8988T (cell line): ENCODE measurements at places on chromosomes 2 and 18.

DNA sequence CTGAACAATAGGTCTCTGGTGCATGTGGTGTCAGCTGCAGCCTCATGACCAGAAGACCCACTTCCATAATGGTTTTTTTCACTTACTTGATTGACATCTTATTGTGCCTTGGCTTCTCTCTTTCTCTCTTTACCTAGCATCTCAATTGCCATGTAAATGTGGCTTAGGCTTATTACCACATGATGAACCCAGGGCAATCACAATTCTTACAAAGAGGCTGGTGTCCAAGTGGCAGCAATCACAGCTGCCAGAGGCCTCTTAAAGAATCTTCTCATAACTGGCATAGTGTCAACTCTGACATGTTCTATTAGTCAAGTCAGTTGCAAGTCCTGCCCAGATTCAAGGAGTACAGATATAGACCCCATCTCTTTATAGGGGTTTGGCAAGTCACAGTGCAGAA lies 1224.8 kb downstream of the SUCLG1 start:
- no peak for DNase-seq

- DNase-seq: no peak
Observed at GRCh38 chr2:121247971-121248370, 37.0 kb downstream of the TFCP2L1 start.

DNA sequence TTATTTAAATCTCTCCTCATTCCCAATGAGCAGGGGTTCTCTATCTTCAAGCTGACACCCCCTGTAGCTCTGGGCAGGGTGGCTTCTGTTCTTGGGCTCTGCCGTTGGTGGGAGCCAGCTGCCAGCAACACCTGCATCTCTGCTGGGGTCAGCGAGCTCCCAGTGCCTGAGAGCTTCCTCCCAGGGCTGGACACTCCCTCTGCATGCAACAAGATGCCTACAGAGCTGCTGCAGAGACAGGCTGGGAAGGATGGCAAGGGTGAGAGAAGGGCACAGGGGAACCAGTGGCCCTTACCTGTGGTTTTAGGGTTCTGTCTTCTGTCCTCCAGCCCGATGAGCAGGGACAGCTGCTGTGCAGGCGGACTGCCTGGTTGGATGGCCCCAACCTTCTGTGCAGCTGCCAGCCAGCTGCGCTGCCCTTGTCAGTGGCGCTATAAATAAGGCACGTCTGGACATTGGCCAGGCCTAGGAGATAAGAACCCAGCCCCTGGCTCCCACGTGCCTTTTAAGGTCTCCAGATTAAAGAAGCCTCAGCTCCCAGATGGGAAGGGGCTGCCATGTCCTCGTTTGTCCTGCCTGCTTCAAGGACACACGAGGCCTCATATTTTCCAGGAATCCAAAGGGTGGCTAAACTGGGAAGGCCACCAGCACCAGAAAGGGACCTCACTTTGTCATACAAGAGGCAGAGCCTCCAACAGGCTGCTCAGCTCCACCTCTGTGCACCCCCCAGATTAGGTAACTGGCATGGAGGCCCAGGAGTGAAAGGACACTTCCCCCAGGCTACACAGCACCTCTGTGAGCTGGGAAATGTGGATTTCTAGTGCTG lies 39.5 kb upstream of the FHL2 start:
- no peak for DNase-seq

GRCh38 chr2:13056259-13056843 lies 339.6 kb downstream of the TRIB2 start:
- no peak for DNase-seq

GRCh38 chr2:23346781-23347180 lies 38.2 kb upstream of the KLHL29 start:
- DNase-seq: no peak

DNA sequence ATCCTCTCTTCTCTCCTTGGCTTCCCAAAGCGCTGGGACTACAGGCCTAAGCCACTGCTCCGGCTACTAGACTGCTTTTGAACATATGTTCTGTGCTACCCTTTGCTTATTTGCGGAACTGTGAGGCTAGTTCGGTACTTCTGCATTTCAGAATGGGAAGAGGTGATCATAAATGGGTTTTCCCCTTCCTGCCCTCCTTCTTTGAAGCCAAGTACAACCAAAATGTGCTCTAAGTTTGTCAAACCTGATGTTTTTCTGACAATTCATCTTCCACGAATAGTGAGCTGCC lies 1.7 kb upstream of the ESCO1 start:
- DNase-seq: no peak

DNA sequence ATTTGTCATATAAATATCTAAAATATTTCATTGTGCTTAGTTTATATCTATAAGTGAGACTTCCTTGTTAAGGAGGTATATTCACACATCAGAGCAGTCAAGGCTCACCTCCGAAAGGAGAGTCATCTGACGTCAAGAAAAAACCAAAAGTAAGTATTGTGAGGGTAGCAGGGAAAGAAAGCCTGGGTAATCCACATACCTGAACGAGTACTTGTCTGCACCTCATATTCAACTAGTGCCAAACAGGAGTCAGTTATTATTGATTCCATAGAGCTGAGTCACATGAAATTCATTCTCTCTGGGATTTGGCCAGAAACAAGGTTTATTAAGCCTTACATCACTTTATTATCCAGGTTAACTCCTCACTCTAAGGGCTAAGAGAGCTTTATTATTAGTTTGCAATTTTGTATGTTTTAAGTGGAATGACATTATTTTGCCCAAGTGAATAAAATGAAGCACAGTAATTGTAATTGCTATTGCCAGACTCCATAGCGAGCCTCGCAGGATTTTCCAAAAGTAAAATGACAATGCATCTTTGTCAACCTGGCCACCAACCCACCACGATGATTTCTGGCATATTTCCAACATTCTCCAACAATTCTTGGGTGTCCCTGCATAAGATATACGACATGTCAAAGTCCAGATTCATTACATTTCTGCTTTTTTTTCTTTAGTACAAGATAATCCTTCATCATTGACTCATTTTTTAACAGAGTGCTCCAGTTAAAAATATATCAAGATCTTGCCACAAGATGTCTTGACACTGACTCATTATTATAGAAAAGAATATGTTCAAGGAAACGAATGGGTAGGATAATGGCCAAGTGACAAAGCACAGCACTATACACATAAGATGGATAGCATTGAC lies 1210.4 kb upstream of the ACVR2A start:
- peak; percentile 16 for DNase-seq

GRCh38 chr2:174217869-174218268 lies 30.5 kb downstream of the OLA1 start:
- no peak for DNase-seq

DNA sequence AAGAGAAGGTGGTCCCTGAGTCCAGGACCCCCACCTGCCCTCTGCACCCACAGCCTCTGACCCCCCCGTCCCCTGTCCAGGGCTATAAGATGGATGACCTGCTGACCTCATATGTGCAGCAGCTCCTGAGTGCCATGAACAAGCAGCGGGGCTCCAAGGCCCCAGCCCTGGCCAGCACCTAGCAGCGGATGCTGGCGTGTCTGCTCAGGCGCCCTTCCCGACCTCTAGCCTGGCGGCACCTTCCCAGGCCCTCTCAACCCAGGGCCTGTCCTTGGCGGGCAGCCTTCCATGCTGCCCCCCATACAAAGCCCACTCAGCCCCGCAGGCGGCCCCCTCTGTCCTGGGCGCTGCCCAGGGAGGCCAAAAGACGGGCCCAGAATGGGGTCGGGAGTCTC lies 8.7 kb upstream of the GPR17 start:
- DNase-seq: no peak

GRCh38 chr2:6927186-6927585 lies 10.0 kb downstream of the RNF144A start:
- no peak for DNase-seq

DNA sequence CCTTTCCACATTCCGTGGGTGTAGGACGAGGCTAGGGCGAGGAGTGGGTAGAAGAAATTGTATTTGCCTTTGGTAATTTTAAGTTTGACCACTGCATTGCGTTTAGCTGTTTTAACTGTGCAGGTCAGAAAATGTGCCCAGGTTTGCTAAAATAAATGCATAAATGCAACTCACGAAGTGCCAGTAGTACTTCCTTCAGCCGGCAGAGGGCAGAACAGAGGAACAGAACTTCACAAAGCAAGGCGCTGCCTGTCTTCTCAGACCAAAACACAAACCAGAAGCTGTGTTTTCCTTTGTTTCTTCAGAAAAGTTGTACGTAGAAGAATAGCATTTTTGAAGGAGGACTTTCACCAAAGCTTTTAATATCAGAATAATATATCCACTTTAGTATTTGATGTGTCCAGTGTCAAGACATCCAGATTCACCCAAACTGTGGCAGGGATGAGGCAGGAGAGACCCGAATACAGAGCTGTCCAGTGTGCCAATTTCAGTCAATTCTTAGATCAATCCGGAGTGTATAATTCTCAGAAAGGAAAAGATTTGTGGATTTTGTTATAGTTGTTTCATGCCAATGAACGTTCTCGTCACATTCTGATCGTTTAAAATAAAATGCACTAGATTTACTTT lies 348.6 kb downstream of the DLGAP1 start:
- no peak for DNase-seq

DNA sequence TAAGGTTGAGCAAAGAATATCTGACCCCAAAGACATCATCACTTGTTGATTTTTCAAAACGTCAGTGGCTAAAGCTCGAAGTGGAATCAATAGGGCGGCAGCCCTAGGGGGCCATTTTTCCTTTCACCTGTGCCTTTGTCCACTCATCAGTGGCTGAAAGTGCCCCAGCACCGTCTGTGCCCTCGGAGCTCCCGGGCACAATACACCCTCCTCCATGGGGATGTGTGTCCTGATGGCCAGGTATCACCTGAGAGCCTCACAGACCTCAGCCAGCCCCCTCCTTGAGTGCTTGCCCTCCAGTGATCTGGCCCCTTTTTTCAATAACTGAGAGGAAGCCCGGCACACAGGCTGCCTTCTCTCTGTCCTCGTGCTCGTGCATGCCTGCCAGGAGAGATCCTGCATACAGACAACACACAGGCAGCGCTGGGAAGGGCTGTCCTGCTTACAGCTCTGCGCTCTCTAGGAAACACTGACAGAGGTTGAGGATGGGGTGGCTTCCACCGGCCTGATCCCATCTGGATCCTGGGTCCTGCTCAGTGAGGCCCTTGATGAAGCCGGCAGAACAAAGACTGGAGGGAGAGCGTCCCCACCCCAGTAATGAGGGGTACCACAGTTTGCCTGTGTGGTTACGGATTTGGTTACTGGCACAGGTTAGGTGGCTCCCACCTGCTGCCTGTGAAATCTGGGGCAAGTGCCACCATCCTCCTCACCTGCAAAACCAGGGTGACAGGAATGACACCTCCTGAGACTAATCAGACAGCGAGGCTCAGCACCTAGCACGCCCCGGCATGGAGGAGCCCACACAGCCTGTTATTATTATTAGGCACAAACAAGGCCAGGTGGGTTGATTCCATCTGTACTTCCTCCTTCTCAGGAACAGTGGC lies 197.5 kb upstream of the RAB6C start:
- DNase-seq: no peak

GRCh38 chr18:48402953-48403352 lies 6.2 kb downstream of the ZBTB7C start:
- no peak for DNase-seq

DNA sequence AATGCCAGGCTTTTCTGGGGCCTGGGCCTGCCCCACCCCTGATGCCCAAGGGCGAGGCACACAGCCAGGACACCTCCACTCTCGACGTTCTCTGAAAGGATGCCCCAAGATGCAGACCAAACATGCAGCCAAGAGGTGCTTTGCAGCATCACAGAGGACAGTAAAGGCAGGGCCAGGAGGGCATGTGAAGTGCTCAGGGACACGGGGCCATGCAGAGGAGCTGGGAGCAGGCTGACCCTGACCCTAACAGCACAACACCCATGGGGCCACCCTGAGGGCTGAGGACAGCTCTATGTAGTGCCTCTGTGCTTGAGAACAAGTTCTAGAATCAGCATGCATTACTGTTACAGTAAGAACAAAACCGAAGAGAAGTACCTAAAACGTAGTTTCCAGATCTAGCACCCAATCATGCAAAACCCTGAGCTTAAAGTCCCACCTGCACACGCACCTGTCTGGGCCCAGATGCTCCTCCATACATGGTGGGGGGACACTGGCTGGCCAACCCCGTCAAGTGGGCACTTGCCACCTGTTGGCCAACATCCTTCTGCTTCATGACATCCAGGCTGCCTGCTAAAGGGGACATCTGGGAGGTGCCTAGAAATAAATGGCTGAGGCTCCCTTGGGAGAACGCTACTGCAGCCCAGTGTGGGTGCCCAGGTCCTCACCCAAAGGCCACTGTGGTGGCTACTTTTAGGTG lies 15.4 kb downstream of the HS6ST1 start:
- no peak for DNase-seq

DNA sequence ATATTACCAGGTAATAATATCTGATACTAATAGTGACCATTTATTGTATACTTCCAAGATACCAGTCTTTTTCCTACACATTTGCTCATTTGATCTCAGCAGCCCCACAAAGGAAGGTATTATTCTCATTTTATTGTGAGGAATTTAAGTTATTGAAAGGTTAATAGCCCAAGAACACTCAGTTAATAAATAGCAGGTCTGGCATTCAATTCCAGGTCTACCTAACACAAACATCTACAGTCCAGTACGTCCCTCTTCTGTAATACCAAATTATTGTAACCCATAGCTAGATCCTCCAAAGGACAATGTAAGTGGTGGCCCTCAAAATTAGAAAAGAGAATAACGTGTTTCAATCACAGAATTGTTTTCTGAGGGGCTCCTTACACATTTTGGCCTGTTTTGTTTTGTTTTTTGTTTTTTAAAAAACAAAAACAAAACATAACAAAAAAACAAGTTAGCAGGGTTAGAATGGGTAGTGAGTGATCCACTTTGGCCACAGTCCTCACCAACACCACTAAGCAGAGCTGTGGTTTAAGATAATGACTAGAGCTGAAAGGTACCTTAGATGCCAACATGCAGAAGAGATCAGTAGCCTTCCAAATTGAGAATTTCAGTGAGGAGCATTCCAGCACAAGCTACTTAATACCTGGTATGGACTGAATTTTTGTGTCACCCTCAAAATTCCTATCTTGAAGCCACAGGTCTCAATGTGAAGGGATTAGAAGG lies 137.5 kb downstream of the DYM start:
- no peak for DNase-seq

DNA sequence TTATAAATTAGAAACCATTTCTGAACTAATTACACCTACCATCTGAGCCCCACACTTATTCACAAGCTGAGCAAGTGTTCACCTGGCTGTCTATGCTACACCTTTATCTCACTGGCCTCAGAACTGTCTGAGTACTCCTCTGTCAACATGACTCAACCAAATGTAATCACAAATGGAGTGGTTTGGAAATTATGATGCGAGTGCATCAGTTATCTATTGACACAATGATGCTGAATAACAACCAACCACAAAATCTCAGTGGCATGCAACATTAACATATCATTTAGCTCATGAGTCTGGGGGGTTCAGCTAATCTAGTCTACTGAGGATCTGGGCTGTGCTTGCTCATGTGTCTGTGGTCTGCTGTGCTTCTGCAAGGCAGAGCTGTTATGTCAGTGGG lies 184.2 kb upstream of the NXPH2 start:
- DNase-seq: no peak

- DNase-seq: no peak
Observed at GRCh38 chr2:96389736-96390135, 54.2 kb downstream of the NCAPH start.

- DNase-seq: no peak
Observed at GRCh38 chr2:232789082-232789481, 12.7 kb upstream of the KCNJ13 start.

GRCh38 chr18:28178720-28179119 lies 1.8 kb upstream of the CDH2 start:
- DNase-seq: no peak
